A549 treated with DMSO at 1 μM for 4 hours (cell line): ENCODE measurements at places on chromosomes 5 and 9. TPM values are rescaled to one million over a fixed set of nuclear protein-coding genes. Genes with fewer than 3 reads are reported as not detected.

SH3TC2 gene
- 0.21 to 0.84 TPM (median 0.31 TPM) in 5 replicates for total RNA-seq

RBM27 gene
- 12.7 to 16.8 TPM (median 14.9 TPM) in 5 replicates for total RNA-seq

PCDHA6 gene
- 0.08 to 0.10 TPM (median 0.09 TPM) in 3 of 5 replicates, not detected in the others for total RNA-seq

CDH18 gene
- not detected in 5 replicates for total RNA-seq

CYSTM1 gene
- total RNA-seq, result 143 to 272 TPM (median 158 TPM) in 5 replicates

ANKH gene
- 16.2 to 25.2 TPM (median 23.2 TPM) in 5 replicates for total RNA-seq

SUSD1 gene
- 12.6 to 15.6 TPM (median 14.2 TPM) in 5 replicates for total RNA-seq

MYOZ3 gene
- total RNA-seq, result 0.03 to 0.29 TPM (median 0.10 TPM) in 3 of 5 replicates, not detected in the others

PCDHB8 gene
- 0.24 to 0.35 TPM (median 0.29 TPM) in 5 replicates for total RNA-seq

LEAP2 gene
- total RNA-seq, result 0.55 to 1.5 TPM (median 1.1 TPM) in 5 replicates

P4HA2 gene
- 36.9 to 45.1 TPM (median 42.4 TPM) in 5 replicates for total RNA-seq

BTNL8 gene
- not detected in 5 replicates for total RNA-seq

TEK gene
- 0.05 to 0.15 TPM (median 0.07 TPM) in 5 replicates for total RNA-seq

DBH gene
- not detected in 5 replicates for total RNA-seq

KIF12 gene
- total RNA-seq, result 1.4 to 2.8 TPM (median 2.0 TPM) in 5 replicates

DMRT3 gene
- total RNA-seq, result 0.04 TPM in 1 of 5 replicates, not detected in the others

NMUR2 gene
- total RNA-seq, result 0.05 to 0.10 TPM (median 0.06 TPM) in 5 replicates

ARHGEF37 gene
- 0.73 to 1.3 TPM (median 0.89 TPM) in 5 replicates for total RNA-seq
